MV-4-11 (cell line): ENCODE measurements at places on chromosomes 5 and 9.

DNA sequence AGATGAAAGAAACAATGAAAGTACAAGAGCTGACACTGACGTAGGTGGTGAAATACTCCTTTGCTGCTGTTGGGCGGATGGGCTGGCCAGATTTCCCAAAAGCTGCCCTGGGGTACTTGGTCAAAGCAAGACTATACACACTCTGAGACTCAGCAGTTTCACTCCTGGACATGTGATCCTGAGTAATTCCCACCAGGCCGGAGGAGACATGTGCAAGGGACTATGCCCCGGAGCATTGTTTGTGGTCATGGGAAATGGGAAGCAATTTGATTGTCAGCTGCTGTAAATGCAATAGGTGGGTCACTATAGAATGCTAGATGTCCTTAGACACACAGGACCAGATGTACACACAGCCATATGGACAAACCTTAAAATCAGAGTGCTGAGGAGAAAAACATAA, 116.1 kb downstream of the DCP2 start:
- DNase-seq = no peak

DNA sequence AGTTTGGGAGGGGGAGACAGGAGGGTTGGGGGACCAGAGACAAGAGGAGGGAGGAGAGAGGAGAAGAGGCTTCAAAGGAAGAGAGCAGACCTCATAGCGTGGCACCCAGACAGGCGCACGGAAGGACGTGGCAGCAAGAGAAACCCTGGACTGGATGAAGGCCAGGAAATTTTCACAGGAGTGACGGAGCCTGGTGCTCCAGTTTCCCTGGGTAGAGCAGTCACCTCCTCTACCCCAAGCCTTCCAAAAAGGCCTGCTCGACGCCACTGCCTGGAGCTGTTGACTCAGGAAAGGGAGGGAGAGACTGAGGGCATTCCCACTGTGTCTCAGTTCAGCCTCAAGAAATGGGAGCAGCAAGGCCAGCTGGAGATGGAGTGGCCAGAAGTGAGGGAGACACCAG, 19.3 kb downstream of the AK8 start:
- DNase-seq = no peak

DNA sequence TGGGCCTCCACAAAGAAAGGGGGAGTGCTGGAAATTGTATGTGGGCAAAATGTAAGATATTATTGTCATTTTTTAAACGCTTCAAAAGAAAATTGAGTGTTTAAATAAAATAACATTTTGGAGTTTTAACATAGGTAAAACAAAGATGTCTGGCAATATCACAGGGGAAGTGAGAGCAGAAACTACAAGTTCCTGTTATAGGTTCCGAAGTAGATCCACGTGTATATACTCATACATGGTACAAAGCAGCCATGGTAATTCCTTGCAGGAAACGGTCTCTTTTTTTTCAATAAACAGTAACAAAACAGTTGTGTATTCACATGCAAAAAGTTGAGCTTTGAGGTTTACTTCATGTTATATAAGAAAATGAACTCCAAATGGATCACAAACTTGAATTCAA, 78.4 kb downstream of the MTRR start:
- DNase-seq = peak; percentile 30

GRCh38 chr9:126154182-126154827, 172.3 kb upstream of the MVB12B start:
- no peak for DNase-seq

GRCh38 chr5:39219437-39219836, at the start of gene FYB1:
TSS of gene FYB1 (minus strand) at chr5:39219563. CDS start at chr5:39202960, 16,603 bp downstream.
- peak; percentile 96 for DNase-seq

DNA sequence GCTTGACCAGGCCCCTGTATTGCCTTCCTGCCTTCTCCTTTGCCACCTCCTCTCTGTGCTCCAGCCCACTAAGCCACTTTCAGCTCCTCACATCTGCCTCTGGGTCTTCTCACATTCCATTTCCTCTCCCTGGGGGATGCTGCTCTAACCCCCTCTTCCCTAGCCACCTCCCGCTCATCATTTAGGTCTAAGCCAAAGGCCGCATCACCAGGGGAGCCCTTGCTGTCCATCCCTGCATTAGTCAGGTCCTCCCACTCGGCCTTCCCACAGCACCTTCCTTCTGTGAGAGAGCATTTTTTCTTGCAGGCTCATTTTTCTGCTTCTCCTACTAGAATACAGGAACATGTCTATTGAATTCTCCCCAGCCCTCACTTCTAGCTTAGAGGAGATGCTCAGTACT, 72.6 kb upstream of the GALNT10 start:
- DNase-seq = no peak

GRCh38 chr5:54002779-54003178, 307.6 kb downstream of the ARL15 start:
- DNase-seq = no peak

DNA sequence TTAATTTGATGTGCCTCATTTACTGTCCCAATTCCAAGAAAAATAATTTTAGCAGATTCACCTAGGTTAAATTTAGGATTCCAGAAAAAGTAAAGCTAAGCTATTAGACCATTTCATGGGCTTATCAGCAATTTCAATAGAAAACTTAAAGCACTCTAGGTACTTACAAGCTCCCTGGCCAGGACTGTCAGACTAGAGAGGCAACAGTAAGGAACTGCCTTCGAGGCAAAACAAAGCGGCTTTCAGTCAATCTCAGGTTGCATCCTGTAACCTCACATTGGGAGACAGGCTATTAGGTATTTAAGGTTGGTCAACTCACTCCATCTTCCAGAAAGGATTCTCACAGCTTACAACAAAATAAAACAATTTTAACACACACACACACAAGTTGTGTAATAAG, 48.7 kb upstream of the FSD1L start:
- no peak for DNase-seq

GRCh38 chr5:96433066-96433447, at the start of gene PCSK1:
TSS of gene PCSK1 (minus strand) at chr5:96433248. CDS start at chr5:96433042, 206 bp downstream.
- no peak for DNase-seq

GRCh38 chr9:112489039-112489546, 2.5 kb downstream of the KIAA1958 start:
- DNase-seq = no peak

- no peak for DNase-seq
Observed at GRCh38 chr5:69415584-69415958, 655 bp downstream of the MARVELD2 start.

- DNase-seq = no peak
Observed at GRCh38 chr9:124357721-124358361, 57.4 kb downstream of the PSMB7 start.

- DNase-seq = no peak
Observed at GRCh38 chr5:36619012-36619635, 12.7 kb downstream of the SLC1A3 start.

GRCh38 chr9:88947581-88948573, 43.4 kb upstream of the S1PR3 start:
- DNase-seq = no peak

- DNase-seq = no peak
Observed at GRCh38 chr5:67426961-67427849, 230.6 kb upstream of the CD180 start.

DNA sequence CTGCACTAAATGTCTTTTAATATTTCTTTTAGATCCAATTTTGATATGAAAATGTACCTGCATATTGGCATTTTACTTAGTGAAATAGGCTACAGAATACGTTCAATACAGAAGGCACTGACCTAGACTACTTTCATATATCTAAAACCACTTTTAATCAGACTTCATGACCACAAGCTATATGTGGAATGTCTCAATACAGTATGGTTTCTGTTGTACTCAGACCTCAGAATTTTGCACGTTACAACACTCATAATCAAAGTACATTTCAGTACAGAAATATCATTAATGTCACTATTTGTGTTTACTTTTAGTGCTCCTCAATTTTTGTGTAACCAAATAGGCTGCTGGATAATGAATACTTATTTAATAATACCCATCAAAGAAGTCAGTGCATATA, 74.8 kb downstream of the MEF2C start:
- peak; percentile 32 for DNase-seq

GRCh38 chr5:31918739-31919138, 255.4 kb downstream of the GOLPH3 start:
- DNase-seq = peak; percentile 61

- peak; percentile 65 for DNase-seq
Observed at GRCh38 chr5:13566871-13567339, 377.6 kb downstream of the DNAH5 start.

DNA sequence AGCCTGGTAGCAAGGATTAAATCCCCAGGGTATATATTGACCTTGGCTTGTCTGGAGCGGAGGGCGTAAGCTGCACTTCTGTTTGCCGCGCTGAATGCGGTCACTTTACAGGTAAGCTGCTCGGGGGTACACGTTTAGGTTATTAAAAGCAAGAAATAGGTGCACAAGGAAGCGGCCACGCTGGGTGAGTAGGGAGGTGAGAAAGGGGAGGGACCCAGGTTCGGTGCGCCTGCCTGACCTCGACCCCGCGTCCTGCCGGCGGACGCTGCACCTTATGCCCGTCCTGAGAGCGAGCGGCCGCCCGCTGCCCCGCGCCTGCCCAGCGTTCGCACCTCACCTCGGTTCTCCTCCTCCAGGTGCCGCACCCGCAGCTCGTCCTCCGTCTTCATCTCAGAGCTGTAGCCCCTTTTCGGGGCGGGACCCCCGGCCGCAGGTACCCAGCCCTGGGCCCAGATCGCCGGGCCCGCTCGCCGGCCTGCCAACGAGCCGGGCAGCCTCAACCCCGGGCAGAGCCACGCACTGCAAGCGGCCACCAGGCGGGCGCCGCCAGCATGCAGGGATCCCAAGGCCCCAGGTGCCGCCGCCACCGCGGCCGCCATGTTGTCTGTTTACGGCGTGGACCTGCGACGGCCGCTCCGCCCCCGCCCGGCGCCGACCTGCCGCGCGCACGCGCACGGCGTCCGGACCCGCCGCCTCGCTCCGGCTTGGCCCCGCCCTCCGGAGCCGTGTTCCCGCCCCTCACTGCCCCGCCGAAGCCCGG, at the start of gene AUH:
Gene AUH (minus strand): TSS at position 628 of the 760 bp plus-strand sequence. CDS start 29 bp downstream, at position 599.
- peak; percentile 61 for DNase-seq

- DNase-seq = no peak
Observed at GRCh38 chr5:35177783-35178182, 52.5 kb downstream of the PRLR start.

GRCh38 chr5:121399879-121400278, 451.8 kb upstream of the FTMT start:
- DNase-seq = no peak

DNA sequence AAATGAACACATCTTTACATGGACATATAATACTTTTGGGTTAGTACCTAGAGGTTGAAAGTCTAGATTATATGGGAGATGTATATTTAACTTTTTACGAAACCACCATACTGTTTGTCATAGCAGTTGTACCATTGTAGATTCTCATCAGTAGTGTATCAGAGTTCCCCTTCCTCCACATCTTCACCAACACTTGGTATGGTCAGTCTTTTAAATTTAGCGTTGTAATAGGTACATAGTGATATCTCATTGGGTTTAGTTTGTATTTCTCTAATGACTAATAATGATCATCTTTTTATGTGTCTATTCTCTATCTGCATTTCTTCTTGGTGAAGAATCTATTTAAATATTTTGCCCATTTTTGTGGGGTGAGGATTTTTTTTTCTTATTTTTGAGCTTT, 137.5 kb downstream of the NR3C1 start:
- DNase-seq = no peak

DNA sequence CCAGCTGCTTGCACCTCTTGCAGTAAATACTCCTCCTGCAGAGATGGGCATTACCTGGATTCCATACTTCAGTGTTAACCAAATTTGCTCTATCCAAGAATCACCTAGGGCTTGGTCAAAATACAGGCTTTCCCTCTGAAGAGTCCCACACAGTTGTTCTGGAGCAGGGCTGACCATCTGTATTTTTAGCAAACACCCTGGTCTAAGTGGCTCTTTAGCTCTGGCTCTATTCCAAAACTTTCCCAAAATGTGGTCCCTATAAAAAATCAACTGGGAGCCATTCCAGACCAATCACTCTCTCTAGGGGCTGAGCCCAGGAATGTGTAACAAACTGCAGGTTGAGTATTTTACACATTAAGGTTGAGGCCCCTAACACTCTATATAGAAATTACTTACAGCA, 153.7 kb downstream of the SPOCK1 start:
- no peak for DNase-seq

DNA sequence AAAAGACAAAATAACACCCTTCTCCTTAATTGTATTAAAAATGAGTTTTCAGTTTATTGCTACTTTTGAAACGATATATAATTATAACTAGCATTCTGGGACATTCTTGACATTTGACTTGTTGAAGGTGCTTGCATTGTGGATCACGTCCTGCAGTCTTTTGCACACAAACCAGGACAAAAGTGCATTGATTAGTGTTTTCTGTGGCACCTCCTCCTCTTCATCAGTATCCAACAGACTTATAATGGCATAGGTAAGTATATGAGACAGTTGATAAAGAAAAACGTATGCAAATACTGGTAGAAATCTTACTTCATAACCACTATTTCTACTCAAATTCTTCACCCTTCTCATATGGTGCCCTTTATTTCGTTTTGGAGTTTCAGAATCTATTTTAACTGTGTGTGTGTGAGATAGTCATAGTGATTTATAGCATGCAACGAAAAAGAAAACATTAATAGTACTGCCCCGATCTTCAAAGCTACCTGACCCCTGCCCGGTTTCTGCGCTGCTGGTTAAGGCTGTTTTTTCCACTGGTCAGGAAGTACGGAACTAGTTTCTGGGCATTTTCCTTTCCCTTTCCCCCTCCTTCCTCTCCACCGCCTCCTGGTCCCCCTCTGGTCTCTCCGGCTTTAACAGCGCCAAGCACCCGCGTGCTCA, 639 bp upstream of the RASA1 start:
- DNase-seq = no peak

DNA sequence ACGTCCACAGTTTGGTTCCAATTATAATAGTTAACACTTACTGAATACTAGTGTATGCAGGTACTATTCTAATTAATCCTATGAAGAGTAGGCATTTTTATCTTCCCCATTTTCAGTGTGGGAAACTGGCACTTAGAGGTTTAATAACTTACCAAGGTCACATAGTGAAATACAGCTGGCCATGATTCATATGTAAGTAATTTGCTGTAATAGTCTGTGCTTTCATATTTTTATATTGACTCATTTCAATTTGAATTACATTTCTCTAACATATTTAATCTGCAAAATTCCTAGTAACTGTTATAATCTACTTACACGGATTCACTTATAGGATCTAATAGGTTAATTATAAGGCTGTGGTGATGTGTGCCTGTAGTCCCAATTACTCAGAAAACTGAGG, 19.4 kb downstream of the CCNH start:
- DNase-seq = no peak

DNA sequence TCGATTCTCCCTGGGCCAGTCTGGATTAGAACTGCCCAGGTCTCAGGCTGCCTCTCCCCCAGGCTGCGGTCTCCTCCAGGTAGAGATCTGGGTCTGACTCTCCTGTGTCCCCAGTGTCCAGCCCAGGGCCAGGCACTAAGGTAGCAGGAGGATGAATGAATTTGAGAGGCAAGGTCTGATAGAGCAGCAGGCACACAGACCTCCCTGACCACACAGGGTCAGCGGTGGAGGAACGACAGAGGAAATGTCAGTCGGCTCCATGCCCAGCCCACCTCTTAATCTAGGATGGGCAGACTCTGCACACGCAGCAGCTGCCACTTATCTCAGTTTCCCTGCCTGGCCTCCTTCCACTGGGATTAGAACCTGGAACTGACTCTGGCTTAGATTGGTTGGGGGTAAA, 272.7 kb upstream of the MVB12B start:
- no peak for DNase-seq

GRCh38 chr5:6745706-6746222, 32.5 kb downstream of the TENT4A start:
- peak; percentile 41 for DNase-seq
